ENCODE measurements at places on chromosomes 7 and 10. TPM values are rescaled to one million over a fixed set of nuclear protein-coding genes. Genes with fewer than 3 reads are reported as not detected.

SLC26A3 gene
- total RNA-seq = not detected

KIF11 gene
- total RNA-seq = 35.1 TPM

ASZ1 gene
- total RNA-seq = not detected

NUP205 gene
- 66.2 TPM for total RNA-seq

TACR2 gene
- total RNA-seq = 0.49 TPM

GJD4 gene
- not detected for total RNA-seq

STMP1 gene
- total RNA-seq = 15.0 TPM

PTPRE gene
- total RNA-seq = 38.5 TPM

ZNF25 gene
- 4.9 TPM for total RNA-seq

LBX1 gene
- total RNA-seq = not detected

ACSL5 gene
- total RNA-seq = 64.8 TPM

SPDYE8 gene
- total RNA-seq = not detected

VPS37D gene
- 1.8 TPM for total RNA-seq

CRPPA gene
- 1.4 TPM for total RNA-seq

KMT2C gene
- 13.8 TPM for total RNA-seq

NEUROG3 gene
- not detected for total RNA-seq

GNAI1 gene
- 50.6 TPM for total RNA-seq

PPP1R3C gene
- total RNA-seq = not detected

CDNF gene
- total RNA-seq = 0.44 TPM

SYT15 gene
- total RNA-seq = 0.20 TPM

DLX5 gene
- total RNA-seq = not detected

NPY4R2 gene
- not detected for total RNA-seq

ATRNL1 gene
- not detected for total RNA-seq

CPA5 gene
- total RNA-seq = not detected

HYCC1 gene
- total RNA-seq = 80.9 TPM

ZNF394 gene
- total RNA-seq = 46.6 TPM

SPDYE11 gene
- total RNA-seq = not detected

SPDYE1 gene
- not detected for total RNA-seq

PPP1R3A gene
- not detected for total RNA-seq

RET gene
- 0.94 TPM for total RNA-seq

WNT8B gene
- total RNA-seq = not detected

KCNK18 gene
- total RNA-seq = not detected

TEX36 gene
- total RNA-seq = not detected

CFTR gene
- total RNA-seq = 1.7 TPM

FAM25G gene
- not detected for total RNA-seq

Measured in mammary microvascular endothelial cell (primary cell).